ENCODE measurements at places on chromosomes 4 and X.

- DNase-seq, result no peak
Observed at GRCh38 chr4:664713-665231, 9.3 kb downstream of the ATP5ME start.

- no peak for DNase-seq
Observed at GRCh38 chr4:106766519-106766918, 269.6 kb downstream of the DKK2 start.

DNA sequence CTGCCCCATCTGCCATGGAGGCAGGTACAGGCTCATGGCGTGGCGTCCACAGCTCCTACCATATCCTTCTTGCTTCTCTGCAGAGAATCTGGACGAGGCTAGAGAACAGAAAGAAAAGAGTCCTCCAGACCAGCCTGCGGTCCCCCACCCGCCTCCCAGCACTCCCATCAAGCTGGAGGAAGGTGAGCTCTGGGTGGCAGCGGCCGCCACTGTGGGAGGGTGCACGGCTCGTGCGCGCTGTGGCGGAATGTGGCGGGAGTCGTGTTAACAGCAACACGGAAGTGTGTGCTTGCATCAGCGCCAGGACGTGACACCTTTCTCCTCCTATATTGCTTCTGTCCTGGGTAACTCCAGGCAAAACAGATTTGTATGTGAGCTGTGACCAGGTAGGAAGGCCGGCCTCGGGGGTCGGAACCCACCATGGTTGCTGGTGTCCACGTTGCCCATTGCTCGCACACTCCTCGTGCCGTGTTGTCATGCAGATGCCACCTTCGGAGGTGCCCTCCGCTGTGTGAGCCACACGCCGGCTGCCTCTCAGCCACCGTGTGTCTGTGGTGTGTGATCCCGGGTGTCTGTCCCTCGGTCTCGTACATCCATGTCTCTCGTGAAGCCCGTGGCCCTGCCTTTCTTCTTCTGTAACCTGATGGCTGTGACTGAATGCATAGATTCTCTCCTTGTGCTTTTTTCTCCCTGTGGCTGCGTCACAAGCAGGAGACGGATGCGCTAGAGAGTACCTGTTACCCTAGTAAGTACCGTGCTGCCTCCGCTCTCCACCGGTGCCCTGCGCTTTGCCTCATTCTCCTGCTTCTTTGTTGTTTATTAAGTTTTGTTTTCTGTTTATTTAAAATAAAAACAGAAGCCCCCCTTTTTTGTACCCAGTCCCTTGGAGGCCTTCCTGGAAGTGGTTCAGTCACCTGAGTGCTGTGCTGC, 37.0 kb downstream of the NOP14 start:
- no peak for DNase-seq

DNA sequence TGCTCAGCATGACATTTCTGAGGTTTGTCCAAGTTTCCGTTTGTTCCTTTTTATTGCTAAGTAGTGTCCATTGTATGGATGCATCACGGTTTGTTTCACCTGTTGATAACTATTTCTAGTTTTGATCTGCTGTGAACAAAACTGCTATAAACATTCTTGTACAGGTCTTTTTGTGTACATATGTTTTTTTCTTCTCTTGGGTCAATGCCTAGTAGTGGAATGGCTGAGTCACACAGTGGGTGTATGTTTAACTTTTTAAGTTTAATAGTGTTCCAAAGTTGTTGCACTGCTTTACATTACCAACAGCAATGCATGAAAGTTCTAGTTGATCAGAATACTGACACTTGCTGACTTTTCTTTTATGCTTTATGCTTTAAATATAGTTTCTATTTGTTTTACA, 76.7 kb downstream of the MAOB start:
- DNase-seq, result no peak

Data from stimulated activated CD4-positive, alpha-beta T cell treated with anti-CD3 and anti-CD28 coated beads, Interleukin-1b, Interleukin-23, amount 100 ng/mL, for 1 hour (primary cell).